RCC 7860 (cell line): ENCODE measurements at places on chromosomes 2 and 18.
A peak's percentile ranks its signal among the peaks of the same experiment; 100 is the strongest.

GRCh38 chr2:224072541-224073188 lies 33.6 kb upstream of the SERPINE2 start:
- no peak for DNase-seq

- DNase-seq = no peak
These were observed 111.2 kb upstream of the CD226 start for GRCh38 chr18:70058916-70059315.

DNA sequence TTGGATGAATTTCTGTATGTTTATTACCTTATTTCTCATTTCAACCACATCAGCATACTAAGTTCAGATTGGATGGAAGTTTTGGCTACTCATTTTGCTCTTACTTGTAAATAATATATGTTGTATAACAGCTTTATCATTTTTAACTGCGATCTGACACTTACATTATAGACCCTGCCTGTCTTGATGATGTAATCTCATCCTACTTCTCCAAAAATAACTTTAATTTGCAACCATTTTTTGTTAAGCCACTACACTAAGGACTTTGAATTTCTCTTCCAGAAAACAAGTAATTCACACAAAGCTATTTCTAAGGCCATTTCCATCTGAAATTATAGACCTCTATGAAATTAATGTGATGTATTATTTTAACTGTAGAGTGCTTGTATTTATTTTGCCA lies 240.7 kb downstream of the WDR7 start:
- no peak for DNase-seq

GRCh38 chr2:187943772-187944369 lies 347.8 kb upstream of the GULP1 start:
- no peak for DNase-seq

DNA sequence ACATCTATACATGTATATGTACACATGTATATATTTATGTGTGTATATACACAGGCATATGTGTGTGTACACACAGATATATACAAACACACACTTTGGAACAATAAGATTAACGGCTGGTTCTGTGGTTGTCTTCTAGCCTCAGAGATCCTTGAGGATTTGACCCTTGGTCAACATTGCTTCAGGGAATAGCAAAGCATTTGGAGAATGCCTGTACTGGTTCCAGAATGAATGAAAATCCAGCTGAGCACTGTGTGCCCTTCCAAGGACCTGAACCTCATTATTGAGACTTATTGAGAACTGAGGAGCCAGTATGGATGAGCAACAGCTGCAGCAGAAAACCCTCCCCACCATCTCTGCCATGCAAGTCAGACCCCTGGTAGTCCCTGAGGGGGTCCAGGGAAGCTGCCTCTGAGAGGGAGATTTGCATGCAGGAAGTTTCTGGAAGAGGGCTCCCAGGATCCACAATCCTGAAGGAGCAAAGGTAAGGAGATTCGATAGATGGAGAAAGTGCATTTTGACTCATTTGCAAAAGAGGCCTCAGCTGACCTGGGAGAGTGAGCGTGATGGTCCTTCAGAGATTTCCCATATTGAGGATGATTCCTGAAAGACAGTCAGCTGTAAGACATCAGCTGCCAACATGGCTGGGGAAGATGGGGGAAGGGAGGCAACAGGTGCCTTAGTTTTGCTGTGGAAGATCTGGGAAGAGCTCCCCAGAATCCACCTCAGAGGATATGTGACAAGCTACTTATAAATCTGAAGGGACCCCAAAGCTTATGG lies 166.6 kb upstream of the NCKAP5 start:
- DNase-seq = no peak

- DNase-seq = no peak
These were observed 40.0 kb upstream of the TRIB2 start for GRCh38 chr2:12676771-12677170.

DNA sequence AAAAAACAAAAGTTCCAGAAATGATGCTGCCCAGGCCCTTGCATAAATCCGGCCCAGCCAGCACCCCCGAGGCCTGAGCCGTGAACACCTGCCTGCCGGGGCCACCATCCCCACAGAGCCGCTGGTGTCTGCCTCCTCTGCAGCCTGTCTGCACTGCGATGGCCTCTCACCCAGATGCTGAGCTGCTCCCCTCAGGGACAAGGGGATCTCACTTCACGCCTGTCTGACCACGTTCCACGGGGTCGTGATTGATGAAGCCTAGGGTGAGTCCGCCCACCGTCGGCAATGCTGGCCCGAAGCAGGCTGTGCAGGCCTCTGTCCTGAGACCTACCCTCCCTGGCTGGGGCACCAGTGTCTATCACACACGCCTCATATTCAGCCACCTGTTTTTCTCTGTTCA lies 444.2 kb downstream of the EIPR1 start:
- DNase-seq = no peak

DNA sequence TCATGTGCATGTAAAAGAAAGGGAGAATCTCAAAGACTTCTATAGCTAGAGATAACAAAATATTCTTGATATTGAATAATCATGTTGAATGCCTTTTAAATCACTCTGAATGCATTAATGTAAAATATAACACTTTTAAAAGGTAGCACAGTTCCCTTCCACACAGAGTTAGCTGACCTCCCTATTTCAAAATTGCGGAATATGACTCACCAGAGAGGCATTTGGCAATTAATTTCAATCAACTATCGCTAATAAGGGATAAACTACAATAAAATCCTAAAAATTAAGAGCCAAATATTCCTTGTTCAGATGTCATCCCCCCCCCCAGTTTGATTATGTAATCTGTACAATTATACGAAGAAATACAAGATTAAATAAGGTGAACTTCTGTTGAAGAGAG lies 29.3 kb downstream of the ZC3H15 start:
- no peak for DNase-seq

- no peak for DNase-seq
These were observed 178.8 kb downstream of the ACKR3 start for GRCh38 chr2:236748385-236748784.

DNA sequence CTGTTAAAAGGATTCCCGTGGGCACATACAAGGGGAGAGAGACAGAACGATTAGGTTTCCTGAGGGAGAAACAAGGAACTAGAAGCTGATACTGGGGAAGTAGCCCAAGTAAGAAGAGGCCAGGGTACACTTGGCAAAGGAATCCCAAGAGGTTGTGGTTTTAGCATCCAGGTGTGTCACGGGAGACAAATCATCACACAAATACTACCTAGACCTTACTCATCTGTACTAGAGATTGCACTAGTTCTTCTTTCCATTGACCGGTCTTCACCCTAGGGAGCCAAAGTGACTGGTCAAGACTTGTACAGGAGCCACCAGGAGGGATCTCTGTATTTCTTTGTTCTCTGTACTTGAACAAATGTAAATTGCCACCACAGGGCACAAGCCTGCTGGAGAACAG lies 14.2 kb upstream of the NR4A2 start:
- DNase-seq = no peak

DNA sequence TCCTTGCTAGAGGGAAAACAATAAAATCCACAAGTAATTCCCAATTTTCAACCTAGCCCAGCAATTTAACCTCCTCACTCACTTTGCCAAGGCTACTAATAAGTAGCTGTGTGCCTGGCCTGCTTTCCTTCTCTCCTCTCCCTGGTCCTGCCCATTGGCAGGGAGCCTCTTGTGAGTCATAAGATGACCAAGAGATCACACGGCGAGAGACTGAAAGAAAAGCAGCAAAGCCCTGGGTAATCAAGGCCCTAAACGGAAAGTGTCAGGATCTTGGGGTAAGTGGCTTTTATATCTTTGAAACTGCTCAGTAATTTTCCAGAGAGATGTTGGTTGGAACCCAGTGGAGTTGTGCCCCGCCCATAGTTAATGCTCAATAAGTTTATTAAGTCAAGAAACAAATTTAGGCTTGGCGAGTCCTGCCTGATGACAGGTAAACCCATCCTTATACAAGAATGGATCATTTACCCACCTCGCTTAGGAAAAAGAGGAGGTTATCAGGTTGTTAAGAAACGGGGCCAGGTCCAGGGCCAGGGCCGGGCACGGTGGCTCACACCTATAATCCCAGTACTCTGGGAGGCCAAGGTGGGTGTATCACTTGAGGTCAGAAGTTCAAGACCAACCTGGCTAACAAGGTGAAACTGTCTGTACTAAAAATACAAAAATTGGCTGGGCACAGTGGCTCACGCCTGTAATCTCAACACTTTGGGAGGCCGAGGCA lies 10.0 kb upstream of the ADAM17 start:
- DNase-seq = peak; percentile 82

DNA sequence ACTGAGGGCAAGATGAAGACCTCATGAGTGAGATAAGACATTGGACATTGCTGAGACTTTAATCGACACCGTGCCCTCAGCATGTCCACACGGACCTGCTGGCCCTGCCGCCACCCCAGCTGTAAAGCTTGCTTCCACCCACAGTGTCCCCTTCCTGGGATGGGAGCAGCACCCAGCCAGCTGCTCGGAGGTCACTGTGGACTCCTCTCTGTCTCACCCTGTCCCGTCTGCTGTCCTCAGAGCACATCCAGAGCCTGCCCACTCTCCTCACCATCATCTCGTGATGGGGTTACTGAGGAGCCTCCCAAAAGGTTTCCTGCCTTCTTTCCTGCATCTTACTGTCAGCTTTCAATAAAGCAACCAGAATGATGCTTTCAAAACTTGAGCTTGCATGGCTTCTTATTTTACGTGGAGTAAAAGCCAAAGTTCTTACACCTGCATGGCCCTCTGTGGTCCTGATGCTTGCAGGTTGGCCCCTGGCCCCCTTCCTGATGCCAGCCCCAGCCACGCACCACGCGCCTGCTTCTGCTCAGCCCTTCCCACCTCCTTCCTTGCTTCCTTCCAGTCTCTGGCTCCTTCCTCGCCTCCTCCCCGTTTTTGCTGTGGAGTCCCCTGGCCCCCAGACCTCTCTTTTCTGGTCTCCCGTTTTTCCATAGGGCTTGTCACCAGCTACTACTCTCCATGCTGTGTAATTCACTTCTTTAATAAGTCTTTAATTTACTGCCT lies 67.0 kb downstream of the DGKD start:
- DNase-seq = no peak

GRCh38 chr2:179861027-179861415 lies 391 bp downstream of the ZNF385B start:
- no peak for DNase-seq

DNA sequence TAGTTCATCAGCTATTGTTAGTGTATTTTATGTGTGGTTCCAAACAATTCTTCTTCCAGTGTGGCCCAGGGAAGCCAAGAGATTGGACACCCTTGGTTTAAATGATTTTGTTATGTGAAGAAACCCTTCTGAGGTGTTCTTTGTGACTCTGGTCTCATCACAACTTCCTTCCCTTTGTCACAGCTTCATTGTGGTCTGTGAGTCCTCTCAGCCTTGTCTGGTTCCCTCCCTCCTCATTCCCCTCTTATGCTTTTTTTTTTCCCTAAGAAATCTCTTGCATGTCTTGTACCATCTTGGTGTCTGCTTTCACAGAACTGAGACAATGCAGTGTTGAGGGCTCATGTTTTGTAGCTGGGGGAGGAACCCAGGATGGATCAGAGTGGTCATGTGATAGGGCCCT lies 118.9 kb downstream of the TMEM182 start:
- no peak for DNase-seq

- DNase-seq = no peak
These were observed 16.3 kb downstream of the DYNC2LI1 start for GRCh38 chr2:43790147-43790546.

DNA sequence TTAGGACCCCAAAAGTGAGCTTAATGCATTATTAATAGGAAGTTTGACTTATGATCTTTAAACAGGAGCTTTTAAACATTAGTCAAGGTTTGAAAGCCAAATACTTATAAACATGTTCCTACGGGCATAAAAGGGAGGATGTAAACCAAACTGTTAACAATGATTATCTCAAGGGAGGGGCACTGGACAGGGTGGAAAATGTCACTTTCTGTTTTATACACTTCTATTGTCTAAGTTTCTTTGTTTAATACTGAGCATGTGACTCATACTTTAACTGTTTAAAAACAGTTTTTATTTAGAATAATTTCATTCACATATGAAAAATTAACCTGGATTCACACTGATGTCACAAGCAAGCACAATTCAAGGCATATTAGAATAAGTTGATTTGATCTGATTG lies 18.3 kb upstream of the ITGA6 start:
- no peak for DNase-seq

DNA sequence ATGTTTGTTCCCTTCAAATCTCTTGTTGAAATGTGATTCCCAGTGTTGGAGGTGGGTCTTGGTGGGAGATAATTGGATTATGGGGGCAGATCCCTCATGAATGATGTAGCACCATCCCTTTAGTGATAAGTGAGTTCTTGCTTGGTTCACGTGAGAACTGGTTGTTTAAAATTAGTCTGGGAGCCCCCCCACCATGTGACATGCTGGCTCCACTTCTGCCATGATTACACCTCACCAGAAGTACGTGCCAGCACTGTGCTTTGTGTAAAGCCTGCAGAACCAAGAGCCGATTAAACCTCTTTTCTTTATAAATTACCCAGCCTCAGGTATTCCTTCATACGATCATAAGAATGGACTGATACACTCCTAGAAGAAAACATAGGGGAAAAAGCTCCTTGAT lies 10.1 kb downstream of the ABI2 start:
- no peak for DNase-seq

- DNase-seq = no peak
These were observed 39.8 kb downstream of the PPP4R1 start for GRCh38 chr18:9574473-9575115.

GRCh38 chr2:239920693-239921365 lies 104.3 kb downstream of the NDUFA10 start:
- DNase-seq = no peak

DNA sequence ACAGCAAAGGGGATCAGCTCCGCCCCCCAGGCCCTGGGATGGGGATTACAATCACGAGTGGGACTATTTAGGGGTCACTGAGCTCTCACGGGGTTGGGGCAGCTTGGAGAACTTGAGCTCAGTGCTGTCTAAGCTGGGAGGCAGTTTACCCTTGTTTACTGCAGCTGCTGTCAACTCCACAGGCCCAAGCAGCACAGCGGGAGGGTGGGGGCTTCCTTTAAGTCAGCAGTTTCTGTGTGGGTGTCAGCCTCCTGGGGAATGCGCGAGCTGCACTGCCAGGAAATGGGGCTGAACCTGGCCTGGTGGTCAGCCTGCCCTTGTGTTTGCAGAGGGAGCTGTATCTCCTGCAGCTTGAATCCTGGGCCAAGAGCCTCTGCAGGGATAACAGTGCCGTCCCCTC lies 29.8 kb downstream of the TOGARAM2 start:
- DNase-seq = no peak

DNA sequence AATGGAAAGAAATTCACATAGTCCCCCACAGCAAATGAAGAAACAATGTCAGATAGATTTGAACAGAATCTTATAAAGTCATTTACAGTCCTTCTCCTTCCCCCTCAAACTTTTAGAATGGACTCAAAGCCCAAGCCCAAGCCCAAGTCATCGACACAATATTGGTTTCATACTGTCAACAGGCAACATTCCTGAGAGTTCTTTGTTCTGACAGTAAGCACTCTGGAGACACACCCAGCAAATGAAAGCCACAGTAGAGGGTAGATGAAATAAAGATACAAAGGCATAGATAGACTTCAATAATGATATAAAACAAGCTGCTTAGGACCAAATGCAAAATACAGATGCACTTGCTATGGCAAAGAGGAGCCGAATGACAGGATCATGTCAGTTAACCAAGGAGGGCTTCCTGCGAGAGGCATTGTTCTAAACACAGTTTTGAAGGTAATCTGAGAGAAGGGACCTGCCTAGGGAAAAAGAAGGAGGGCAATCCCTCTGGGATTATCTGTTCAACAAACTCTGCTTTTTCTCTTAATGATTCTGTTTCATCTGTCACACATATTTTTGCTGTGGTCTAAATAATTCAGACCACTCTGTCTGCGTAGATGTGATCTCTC lies 97.1 kb upstream of the MAP4K3 start:
- no peak for DNase-seq
